ENCODE measurements at places on chromosomes 12 and 14.

DNA sequence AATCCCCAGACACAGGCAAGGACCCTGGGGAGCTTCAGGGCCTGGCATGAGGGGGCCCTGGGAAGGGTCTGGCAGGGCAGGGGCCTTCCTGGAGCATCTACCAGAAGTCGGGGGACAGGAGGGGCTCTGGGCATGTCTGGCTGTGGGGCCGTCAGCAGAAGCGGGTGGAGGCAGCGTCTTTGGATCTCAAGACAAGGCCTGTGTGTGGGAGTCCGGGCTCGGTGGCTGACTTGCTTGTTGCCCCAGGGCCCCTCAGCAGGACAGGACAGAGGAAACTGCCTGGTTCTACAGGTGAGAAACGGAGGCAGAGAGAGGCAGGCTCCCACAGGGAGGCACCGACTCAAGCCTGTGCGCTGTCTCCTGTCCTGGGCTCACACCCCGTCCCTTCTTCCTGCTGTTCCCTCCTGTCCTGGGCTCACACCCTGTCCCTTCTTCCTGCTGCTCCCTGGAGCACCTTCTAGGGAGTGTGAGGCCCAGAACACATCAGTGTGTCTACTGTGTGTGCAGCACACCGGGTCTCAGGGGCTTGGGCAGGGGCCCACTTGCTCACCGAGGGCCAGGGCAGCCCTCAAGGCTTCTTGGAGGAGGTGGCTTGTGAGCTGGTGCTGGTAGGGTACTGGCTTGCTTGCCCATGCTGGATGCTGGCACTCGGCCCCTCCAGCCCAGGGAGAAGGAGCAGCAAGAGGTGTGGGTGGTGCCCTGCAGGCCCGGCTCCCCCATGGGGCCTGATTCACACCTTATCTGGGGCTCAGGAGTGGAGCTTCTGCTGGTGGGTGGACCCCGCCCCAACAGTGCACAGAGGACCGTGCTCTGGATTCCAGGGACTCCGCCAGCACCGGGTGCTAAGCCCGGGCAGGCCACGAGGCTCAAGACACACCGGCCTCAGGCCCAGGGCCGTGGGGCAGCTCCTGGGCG, 14.9 kb downstream of the ASPG start:
- no peak for DNase-seq

DNA sequence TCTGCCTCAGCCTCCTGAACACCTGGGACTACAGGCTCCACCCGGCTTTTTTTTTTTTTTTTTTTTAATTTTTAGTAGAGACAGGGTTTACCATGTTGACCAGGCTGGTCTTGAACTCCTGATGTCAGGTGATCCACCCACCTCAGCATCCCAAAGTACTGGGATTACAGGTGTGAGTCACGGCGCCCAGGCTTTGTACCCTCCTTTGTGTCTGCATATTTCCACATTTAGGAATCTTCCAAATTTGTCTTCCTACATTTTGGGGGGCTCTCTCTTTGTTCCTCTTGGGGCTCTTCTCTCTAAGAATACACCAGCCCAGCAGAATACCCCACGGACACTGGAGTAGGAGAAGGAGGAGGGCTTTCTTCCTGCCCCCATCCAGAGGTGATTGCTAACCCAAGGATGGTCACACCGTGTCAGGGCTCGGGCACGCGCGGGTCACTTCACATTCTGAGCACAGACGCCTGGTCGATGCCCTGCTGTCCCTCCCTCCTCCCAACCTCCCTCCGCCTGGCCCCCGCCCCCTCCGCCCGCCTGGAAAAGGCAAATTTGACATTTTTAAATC, 2.1 kb upstream of the DNAJC22 start:
- no peak for DNase-seq

GRCh38 chr14:50501642-50502041, 30.7 kb downstream of the MAP4K5 start:
- peak; percentile 4 for DNase-seq

DNA sequence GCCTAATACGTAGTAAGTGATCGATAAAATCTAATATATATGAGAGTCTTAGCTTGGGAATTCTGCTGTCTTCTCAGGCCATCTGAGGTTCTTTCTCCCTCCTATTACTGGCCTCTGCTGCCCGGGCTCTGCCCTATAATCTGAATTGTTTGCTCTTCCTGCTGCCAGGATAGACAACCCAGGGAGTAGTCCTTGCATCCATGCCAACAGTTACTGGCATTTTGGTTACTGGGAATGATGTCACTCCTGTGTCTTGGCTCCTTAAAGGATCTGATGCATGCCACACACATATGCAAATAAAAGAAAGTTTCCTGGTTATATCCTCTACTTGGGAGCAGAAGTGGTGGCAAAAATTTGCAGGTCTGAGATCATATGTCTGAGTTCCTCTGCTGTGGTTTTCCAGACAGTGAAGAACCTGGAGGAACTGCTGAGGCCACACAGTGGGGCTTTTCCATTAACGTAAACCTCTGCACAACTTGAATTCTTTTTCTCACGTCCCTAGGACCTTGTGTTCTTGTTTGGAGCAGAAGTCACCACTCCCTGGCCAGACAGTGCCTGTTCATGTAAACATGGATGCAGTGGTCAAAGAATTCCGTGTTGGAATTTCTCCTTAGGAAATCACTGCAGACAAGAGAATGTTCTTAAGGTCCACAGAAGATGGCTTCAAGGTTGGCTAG, 320.6 kb upstream of the TBX3 start:
- DNase-seq: no peak

DNA sequence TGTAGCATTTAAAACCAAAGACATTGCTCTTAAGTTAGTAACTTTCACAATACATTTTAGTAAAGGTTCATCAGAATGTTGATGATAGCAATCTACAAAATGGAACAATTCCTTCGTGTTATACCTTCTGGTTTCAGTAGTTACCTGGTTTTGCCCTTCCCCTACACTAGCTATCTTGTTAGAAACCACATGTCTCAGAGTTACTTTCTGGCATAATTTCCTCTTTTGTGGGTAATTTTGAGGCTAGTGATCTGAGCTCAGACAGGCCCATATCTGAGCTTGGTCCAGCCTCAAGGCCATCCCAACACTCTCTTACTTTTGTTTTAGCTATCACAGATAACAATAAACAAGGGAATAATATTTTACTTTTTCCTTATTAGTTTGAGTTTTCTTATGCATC, 196.9 kb downstream of the KITLG start:
- DNase-seq: no peak

DNA sequence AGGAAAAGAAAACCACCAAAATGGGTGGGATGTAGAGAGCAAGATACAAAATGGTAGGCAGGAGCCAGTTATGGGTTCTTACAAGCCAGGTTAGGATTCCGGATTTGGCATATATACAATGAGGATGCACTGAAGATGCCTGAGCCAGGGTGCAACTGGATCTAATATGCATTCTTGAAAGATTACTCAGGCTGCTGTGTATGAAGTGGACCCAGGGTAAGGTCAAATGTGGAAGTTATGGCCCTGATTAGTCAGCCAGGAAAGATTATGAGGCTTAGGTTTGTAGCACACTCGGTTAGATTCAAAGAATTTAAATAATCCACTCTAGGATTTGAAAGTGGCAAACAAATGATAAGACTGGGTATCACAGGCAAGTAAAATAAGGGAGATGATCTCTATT, 1750.7 kb upstream of the FLRT2 start:
- DNase-seq: no peak

GRCh38 chr12:120489018-120489417, 6.9 kb upstream of the DYNLL1 start:
- DNase-seq: no peak

- no peak for DNase-seq
Measured at GRCh38 chr12:124898200-124898922, 16.1 kb downstream of the UBC start.

- DNase-seq: no peak
Measured at GRCh38 chr12:52235001-52235764, 2.1 kb downstream of the KRT7 start.

- DNase-seq: peak; percentile 62
Measured at GRCh38 chr14:22319526-22320361, 269.3 kb downstream of the DAD1 start.

DNA sequence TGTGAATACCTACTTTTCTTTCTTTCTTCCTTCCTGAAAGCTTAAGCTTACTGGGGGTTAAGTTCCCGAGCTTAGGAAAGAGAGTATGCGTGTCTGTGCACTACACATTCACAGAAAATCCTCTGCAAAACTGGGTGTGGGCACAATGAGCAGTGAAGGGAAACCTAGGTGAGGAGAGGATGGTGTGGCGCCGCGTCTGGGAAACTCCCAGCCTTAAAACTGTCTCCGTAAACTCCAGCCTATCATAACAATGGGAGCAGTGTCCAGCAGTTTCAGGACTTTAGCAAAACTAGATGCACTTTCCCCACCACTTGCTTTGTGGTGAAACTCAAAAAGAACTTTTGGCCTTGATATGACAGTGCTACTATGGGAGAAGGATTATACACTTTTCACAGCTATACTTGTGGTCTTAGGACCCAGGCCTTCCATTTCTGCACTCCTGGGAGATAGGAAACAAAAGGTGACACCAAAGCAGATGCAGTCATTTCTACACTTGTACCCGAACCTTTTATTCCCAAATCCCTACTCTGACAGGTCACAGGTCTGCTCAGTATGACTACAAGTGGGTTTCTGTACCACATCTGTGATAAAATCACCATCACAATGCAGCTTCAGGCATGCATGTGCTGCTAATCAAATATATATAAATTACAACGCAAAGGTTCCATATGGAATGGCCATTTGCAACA, 10.4 kb downstream of the AKAP5 start:
- DNase-seq: no peak

GRCh38 chr14:101889898-101890297, 74.5 kb upstream of the DYNC1H1 start:
- DNase-seq: no peak

GRCh38 chr14:72443991-72444441, 449.9 kb downstream of the DPF3 start:
- no peak for DNase-seq

- DNase-seq: no peak
Measured at GRCh38 chr14:68684466-68685418, 108.1 kb downstream of the ZFP36L1 start.

DNA sequence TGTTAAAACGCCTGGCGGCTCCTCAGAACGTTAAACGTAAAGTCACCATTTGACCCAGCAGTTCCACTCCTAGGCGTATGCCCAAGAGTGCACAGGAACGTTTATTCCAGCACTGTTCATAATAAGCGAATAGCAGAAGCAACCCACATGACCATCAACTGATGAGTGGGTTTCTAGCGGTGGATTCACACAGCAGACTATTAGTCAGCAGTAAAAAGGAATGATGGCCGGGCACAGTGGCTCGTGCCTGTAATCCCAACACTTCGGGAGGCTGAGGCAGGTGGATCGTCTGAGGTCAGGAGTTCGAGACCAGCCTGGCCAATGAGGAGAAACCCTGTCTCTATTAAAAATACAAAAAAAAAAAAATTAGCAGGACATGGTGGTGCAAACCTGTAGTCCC, 22.4 kb upstream of the FBRSL1 start:
- no peak for DNase-seq

DNA sequence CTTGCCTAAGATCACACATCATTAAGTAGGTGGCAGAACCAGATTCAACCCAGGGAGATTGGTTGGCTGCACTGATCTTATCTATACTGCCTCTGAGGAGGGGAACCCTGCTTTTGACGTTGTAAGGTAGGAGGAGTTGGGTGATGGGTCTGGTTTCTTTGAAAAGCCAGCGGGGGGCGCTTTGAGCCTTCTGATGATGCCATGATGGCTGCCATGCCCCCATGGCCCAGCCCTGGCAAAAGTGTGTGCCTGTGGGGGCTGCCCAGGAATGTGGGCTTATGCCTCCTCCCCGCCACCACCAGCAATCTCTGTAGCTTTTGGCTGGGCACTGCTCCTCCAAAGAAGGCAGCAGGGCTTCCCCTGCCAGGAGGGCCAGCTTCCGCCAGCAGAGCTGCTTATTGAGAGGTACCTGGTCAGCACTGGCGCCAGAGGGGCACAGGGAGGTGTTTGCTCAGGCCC, 224.3 kb downstream of the SLC41A2 start:
- no peak for DNase-seq

GRCh38 chr12:11408096-11408495, 12.7 kb upstream of the PRB2 start:
- DNase-seq: no peak

DNA sequence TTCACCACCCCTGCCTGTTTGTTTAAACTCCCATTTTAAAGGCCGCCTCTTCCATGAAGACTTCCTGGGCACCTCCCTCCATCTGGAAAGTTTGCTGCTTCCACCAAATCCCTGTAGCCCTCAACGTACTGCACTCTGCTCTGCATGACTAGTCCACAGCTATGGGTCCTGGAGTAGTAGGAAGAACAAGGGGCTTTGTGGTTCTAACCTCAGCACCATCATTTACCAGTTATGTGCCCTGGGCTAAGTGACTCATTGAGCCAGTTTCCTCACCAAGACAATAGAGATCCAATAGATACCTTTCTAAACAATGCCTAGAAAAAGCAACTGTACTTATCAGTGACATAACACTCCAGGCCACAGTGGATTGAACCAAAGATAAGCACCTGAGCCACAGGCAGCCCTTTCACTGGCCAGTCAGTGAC, 8.5 kb upstream of the LTBP2 start:
- no peak for DNase-seq

GRCh38 chr12:93819050-93819491, 141.9 kb downstream of the CRADD start:
- DNase-seq: no peak

DNA sequence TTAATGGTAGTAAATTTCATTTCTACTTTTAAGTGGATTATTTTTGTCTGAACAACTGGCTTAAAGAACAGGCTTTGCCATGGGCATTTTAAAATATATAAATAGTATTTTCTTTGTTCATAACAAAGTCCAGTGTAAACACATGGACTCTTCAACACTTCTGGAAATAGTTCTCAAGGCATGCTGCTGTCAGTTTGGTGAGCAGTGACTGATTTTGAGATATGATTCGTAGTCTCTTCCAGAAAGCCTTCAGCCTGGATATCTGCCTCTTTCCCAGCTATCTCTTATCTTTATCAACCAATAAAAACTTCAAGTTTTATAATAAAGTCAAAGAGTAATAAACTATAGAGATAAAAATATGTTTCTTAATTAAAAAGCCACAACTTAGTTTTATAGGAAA, 110.7 kb downstream of the NAV3 start:
- DNase-seq: no peak

- DNase-seq: no peak
Measured at GRCh38 chr14:101501858-101502615, 59.3 kb upstream of the DIO3 start.

GRCh38 chr14:58659846-58660245, 22.1 kb downstream of the DACT1 start:
- no peak for DNase-seq

Data from smooth muscle cell of the brain vasculature (primary cell).